ENCODE measurements at places on chromosomes 7 and 10.

GRCh38 chr10:97123765-97124164 is 62.0 kb downstream of the SLIT1 start:
- DNase-seq: no peak

DNA sequence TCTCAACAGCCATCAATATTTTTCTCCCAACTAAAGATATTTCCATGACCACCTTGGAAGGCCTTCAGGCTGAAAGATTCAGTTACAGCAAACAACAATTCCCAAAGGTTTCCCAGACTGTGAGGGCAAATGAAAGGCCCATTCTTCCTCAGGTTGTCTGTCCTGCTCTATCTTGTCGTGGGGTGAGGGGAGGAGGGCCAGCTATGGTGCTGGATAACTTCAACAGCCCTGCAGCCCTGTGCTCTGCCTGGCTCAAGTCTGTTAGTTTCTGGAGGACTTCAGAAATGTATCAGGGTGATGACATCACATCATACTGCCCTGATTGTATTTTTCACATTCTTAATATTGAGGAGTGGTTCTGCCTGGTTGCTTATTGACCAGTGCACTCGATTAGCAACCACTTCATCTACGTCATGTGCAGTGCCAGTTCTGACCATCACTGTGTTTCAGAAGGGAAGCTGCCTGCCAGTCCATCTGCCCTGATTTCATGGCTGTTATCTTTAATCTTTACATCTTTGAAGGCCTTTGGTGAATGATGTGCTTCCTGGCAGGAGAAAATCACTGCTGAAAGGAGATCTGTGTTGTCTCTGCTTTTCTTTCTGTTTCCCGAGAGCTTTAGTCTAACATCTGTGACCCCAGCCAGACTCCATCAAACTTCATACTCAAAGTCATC is 135.5 kb downstream of the NRF1 start:
- DNase-seq: no peak

GRCh38 chr7:29113384-29114102 is 32.8 kb downstream of the CPVL start:
- no peak for DNase-seq

- DNase-seq: no peak
Measured at GRCh38 chr10:111208951-111209350, 132.1 kb downstream of the ADRA2A start.

- no peak for DNase-seq
Measured at GRCh38 chr7:105512415-105512814, 9.7 kb downstream of the PUS7 start.

DNA sequence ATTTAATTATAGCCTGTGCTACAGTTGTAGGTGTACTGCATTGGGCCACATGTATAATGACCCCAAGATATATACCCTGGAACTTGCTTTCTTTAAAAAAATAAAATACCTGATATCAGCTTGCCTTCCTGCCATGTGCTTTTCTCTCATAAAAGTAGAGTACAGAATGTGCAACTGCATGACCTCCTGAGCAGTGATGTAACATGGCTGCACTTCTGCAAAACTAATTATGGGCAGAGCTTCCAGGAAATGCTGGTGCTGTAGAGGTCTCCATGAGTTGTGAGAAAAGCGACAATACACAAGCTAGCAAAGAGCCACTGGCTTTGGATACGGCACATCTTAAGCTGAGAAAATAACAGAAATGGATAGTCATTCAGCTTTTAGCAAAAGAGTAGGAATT is 6.5 kb upstream of the ERLIN1 start:
- DNase-seq: no peak

- DNase-seq: no peak
Measured at GRCh38 chr7:138618506-138618905, 82.7 kb downstream of the SVOPL start.

DNA sequence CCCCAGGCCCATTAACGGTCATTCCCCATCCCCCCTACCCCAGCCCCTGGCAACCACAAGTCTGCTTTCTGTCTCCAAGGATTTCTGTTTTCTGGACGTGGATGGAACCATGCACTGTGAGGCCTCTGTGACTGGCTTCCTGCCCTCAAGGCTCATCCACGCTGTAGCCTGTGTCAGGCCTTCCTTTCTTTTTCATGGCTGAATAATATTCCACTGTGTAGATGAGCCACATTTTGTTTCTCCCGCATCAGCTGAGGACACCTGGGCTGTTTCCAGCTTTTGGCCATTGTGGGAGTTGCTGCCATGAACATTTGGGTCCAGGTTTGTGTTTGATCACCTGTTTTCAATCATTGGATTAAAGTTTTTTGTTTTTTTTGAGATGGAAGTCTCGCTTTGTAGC is 50.0 kb downstream of the UNCX start:
- no peak for DNase-seq

- DNase-seq: no peak
Measured at GRCh38 chr10:8556321-8556720, 501.8 kb downstream of the GATA3 start.

GRCh38 chr10:92857904-92858514 is 9.7 kb downstream of the EXOC6 start:
- no peak for DNase-seq

- DNase-seq: no peak
Measured at GRCh38 chr10:81995254-81995653, 120.3 kb downstream of the NRG3 start.

DNA sequence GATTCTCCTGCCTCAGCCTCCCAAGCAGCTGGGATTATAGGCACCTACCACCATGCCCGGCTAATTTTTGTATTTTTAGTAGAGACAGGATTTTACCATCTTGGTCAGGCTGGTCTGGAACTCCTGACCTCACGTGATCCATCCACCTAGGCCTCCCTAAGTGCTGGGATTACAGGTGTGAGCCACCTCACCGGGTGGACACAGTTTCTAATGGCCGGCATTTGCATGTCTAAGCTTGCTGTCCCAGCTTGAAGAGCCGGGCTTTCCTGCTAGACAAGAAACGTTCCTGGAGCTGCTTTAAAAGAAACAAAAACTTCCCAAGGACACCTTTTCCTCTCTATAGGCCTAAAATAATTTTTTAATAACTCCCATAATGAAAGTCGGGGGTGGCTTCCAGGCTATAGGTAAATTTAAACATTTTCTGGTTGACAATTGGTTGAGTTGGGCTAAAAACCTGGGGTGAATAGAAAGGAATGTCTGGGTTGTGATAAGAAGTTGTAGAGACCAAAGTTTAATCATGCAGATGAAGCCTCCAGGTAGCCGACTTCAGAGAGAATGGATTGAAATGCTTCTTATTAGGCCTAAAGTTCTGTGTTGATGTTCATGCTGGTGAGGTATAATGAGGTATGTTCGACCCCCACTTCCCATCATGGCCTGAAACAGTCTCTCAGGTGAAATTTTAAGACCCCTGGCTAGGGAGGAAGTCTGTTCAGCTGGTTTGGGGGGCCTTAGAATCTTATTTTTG is 8.8 kb downstream of the ACADSB start:
- DNase-seq: no peak

GRCh38 chr7:107471292-107472070 is 1.6 kb downstream of the GPR22 start:
- DNase-seq: no peak

GRCh38 chr7:108648989-108649388 is 79.3 kb downstream of the DNAJB9 start:
- DNase-seq: no peak

GRCh38 chr10:78778444-78779338 is 290.1 kb upstream of the ZMIZ1 start:
- no peak for DNase-seq

DNA sequence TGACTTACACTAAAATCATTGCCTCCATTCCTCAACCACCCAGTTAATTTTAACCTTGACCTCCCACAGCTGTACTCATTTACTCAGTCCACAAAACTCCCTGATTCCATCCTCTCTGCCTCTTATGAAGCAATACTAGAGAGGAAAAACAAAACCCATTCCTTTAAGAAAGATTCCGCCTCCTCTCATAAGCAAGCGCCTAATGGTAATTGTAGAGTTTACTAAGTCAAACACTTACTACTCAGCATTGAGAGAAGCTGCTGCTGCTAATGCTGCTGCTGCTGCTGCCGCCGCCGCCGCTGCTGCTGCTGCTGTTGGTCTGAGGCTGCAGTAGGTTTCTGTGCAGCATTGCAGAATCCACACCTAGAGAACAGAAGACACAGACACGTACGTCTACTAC is 2.1 kb upstream of the ADD3 start:
- DNase-seq: no peak

- DNase-seq: no peak
Measured at GRCh38 chr10:59688921-59689351, 20.7 kb downstream of the SLC16A9 start.

GRCh38 chr7:79741684-79742083 is 288.2 kb upstream of the MAGI2 start:
- no peak for DNase-seq

DNA sequence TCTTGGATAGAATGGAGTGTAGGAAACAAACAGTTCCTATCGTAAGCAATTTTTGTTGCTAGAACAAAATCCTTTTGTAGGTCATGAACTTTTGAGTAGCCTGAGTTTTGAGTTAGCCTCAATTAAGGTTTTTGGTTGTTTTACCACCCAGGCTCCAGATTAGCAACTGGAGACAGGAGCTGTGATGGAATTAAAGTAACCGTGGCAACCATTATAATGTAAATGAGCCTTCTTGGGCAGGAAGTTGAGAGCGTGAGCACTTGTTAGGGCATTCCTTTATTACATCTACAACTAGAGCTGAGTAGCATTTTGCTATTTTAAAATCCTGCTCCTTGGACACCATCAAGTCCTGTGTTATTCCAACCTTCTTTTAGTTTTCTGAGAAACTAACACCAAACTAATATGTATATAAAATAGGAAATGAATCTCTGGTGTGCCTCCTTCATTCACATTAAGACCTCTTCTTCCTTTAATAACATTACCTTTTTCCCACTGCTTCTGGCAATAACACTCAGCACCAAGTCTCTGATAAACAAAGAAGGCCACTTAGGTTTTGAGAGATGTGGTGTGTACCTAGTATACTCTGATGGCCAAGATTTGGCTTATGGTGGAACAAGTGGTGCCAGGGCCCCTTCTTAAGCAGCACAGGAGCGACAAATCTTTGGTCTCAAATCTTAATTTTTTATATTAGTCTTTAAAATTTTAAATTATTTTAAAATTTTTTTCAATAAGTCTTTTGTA is 34.0 kb downstream of the AHCYL2 start:
- DNase-seq: no peak

GRCh38 chr10:104321226-104321625 is 17.0 kb downstream of the ITPRIP start:
- no peak for DNase-seq

DNA sequence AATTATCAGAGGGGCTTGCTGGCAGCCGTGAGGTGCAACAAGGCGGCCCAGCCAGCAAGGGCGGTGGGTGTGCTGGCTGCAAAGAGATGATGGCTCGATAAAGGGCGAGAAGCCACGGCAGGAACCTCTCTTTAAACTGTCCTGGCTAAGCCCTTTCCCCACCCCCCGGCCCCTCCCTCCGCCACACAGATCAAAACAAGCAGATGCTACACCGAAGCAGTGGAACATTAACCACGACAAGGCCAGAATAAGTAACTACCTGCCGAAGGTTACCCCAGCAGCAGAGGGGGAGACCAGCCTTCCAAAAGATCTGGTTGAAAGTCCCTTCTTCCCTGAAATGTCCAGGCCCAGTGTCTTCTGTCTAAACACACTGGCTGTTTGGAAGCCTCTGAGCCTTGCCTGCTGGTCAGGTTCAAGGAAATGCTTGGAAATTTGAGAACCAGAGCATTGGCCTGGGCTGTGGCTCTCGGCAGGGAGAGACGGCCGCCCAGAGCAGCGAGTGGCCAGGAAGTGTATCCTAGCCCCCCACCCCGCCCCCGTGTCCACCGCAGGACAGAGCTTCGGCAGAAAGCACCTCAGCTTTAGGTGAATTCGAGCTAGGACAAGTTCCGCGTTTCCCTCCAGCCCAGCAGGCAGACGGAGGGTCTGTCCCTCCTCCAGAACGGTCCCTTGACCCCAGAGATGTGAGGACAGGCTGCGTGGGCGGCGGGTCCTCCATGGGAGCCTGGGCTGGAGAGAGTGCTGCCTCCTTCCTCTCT is 2.1 kb downstream of the FAM20C start:
- DNase-seq: no peak

GRCh38 chr10:69107699-69108098 is 16.3 kb upstream of the VPS26A start:
- no peak for DNase-seq

- DNase-seq: no peak
Measured at GRCh38 chr7:106757846-106758245, 96.9 kb upstream of the CCDC71L start.

- DNase-seq: no peak
Measured at GRCh38 chr7:82313269-82313668, 130.3 kb downstream of the CACNA2D1 start.

DNA sequence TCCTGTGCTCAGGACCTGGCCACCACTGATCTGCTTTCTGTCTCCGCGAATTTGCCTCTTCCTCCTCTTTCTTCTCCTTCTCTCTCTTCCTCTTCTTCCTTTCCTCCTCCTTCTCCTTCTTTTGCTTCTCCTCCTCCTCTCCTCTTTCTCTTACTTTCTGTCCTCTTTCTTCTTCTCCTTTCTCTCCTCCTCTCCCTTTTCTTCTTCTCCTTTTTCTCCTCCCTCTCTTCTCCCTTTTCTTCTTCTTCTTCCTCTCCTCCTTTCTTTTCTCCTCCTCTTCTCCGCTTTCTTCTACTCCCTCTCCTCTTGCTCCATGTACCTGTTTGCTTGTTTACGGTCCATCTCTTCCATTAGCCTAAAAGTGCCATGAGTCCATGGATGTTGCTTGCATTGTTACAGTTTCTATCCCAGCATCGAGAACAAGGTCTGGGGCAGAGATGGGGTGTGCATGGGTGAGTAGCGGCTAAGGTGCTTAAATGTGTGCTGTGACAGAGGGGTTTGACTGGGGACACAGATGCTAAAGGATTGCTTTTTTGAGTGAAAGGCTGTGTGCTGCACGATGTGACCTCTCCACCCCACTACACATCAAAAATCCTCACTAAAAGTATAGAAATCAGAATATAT is 7.7 kb downstream of the SH2D4B start:
- no peak for DNase-seq

DNA sequence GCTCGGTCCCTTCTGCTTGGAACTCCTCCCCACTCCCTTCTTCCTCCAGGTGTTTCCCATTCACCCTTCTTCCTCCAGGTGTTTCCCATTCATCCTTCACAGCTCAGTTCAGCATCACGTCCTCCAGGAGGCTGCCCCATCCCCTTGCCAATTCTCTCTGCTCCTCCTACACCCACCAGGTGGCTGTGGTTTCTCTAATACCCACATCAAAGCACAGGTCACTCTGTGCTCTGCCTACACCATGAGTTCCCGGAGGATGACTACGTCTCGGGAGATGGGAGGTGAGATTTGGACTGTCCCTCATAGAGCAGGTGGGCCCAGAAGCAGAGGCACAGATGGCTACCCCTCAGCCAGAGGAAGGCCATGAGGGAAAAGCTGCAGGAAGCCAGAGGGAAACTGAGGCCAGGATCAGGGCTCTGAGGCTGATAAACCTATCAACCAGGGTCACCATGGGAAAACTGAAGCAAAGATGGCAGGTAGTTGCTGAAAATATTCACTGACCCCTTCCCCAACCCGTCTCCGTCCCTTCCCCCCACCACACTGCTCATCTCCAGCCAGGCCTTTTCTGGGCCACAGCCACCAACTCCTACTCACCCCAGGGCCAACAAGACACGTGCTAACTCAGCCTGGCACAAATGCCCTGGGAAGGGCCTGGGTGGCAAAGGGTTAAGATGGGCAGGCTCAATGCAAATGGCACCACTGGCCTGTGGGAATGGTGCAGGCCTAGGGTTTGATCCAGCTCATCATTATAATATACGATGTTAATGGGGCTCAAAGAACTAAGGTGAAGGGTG is 56.6 kb upstream of the CPXM2 start:
- DNase-seq: no peak

- no peak for DNase-seq
Measured at GRCh38 chr7:142873281-142873784, 12.2 kb downstream of the TRPV6 start.

GRCh38 chr7:148394582-148394981 is 196.0 kb upstream of the C7orf33 start:
- no peak for DNase-seq
